ENCODE measurements at places on chromosomes 5 and 9. TPM values are rescaled to one million over a fixed set of nuclear protein-coding genes. Genes with fewer than 3 reads are reported as not detected.

GRCh38 chr9:82491604-82492003, 503.0 kb downstream of the SPATA31D1 start:
- DNase-seq, result no peak

Gene ITGA1
- 1.9 TPM for total RNA-seq

DNA sequence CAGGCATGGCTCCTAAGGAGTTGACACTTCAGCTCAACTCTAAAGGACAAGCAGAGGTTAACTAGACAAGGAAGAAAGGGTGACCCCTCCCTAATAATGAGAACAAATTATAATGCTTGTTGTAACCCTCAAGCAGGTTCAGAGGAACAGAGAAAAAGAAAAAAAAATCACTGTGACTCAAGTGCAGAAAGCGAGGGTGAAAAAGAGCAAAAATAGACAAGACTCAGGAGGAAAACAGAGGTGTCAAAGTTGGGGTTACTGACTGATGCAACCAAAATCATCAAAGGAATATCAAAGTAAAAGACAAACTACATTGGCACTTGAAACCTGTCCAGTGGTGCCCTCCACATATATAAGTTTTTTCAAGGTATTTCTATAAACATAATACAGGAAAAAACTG, 28.4 kb downstream of the FBXW11 start:
- DNase-seq, result no peak

DNA sequence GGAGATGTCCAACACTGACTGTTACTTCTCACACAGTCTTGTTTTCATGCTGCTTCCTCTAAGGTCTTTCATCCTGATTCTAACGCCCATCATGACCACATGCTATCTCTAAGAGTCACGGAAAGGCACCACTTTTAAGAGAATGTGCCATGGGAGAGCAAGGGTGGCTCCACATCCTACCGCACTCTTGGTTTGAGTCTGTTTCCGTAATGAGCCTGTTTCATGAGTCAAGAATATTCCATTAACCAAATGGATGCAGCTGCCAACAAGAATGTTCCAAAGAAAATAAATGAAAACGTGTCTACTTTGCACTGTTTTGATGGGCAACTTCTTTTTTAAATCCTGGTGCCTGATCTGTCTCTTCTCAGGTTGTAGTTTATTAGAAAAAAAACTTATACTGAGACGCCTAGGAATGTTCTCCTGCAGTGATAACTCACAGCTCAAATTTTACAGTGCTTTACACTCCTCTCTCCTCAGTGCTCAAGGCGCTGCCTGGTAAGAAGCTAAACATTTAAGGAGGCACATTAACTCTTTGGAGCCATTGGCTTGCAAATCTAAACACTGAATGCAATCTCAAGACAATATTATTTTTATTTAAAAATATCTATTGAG, 124.3 kb downstream of the FGF1 start:
- DNase-seq, result no peak

DNA sequence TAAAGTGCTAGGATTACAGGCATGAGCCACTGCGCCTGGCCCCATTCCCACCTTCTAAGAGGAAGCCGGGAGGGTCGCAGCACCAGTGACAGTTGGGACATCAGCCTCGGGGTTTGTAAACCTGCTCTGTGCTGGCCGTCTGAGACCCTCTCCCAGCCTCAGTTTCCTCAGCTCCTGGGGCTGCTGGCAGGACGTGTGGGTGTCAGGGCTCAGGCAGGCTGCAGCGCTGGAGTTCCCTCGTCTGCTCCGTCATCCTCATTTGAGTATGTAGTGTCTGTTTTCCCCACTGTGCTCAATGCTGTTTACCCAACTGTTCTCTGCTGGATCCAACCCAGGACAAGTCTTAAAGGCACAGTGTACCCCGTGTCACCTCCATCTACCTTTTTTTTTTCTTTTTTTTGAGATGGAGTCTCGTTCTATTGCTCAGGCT, 2.0 kb upstream of the NINJ1 start:
- no peak for DNase-seq

DNA sequence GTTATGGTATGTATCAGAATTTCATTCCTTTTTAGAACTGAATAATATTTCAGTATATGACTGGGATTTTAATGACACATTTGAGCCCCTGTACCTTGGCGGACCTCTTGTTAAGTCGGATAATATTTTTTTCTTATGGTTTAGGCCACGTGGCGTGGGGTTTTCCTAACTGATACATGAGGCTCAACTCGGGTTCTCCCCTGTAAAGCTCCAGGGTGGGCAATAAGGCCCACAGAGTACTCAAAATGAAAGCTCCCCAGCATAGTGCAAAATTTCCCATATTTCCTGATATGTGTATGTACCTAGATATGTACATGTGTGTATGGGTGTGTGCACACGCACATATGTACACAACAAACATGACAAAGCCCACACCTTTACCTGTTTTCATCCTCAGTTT, 24.5 kb downstream of the TICAM2 start:
- no peak for DNase-seq

DNA sequence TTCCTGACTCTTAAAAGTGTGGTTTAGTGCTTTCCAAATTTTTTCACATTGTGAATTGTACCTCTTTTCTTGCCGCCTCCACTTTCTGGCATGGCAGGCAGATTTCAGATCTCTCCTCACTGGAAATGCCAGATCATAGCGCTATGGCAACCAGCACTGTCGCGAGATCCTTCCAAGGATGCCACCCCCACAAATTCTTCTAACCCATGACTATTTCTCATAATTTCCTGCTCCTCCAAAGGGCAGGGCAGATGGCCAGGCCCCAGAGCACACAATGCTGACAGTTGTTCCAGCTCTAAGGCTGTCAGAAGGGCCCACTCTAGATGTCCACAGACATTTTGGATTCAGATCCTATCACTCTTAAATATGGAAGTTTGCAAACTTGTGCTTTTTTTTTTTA, 446.2 kb upstream of the RIOK2 start:
- DNase-seq, result peak; percentile 33

DNA sequence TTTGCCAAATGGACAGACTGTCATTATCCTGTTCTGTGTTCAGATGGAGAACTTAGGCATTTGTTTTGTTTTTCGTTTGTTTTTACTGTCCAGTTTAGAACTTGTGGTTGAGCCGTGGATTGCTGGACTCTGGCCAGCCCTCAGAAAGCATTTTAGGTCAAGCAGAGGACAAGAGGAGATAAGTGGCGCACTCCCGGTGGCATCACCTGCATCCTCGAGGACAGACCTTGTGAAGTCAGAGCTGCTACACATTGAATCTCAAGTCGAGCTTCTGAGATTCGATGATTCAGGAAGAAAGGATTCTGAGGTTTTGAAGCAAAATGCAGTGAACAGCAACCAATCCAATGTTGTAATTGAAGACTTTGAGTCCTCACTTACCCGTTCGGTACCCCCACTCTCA, 8.9 kb downstream of the MTRR start:
- no peak for DNase-seq

DNA sequence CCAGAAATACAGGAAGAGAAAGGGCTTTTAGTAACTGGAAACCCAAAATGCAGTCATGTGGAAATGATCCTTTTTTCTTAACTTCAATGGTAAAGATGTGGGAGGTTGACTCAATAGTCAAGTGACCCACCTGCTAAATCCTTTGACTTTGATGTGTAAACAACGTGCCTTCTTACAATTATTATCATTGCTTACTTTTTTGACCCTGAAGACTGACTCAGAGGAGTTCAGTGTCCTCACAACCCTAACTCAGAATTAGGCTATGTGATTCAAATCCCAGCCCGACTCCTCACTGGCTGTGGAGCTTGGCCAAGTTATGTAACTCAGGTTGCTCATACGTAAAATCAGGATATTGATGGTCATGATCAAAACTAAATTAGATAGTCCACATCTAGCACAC, 27.9 kb downstream of the ANXA1 start:
- DNase-seq, result no peak

- peak; percentile 12 for DNase-seq
Measured at GRCh38 chr5:73387601-73388305, 60.8 kb downstream of the FOXD1 start.

DNA sequence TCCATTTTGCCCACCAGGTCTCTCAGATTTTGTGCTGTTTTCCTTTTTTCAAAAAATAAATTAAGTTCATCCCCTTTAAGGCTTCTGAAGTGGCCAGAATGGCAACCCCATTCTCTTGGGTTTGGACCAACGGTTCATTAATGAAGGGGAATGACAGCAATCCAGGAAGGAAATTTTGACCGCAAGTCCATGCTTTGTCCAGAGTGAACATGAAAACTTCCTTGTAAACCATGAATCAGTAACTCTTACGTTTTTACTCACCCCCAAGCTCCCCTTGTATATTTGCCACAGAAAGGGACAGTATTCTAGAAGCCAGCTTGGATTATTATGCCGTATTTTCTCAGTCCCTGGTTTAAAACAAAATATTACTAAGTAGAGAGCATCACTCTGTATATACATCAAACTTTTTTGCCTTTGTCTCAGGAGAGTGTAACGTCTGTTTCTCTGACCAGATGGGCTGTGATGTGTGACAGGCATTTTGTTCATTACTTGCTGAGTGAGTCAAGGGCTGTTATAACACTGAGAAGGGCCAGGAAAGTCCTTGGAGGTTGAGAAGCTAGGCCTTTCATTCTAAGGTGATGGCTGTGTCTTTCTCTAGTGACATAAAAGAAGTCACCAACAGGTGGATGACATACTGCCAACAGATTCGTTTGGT, 148.2 kb downstream of the SMARCA2 start:
- no peak for DNase-seq

DNA sequence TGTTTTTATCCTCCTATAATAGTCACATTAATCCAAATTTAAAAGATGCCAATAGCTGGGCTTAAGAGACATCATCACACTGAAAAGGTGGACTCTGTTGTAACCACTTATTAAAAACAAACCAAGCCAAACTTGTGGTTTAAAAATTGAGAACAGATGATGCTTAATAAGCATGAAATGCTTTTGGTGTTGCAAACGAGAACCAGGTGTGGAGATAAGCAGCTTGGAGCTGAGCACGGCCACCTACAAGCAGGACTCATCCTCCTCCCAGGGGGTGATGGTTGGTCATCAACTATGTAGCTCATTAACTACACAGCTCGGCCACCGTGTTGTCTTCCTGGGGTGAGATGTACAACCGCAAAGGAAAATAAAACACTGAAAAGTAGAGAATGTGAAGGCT, 154.4 kb downstream of the NPR3 start:
- no peak for DNase-seq

DNA sequence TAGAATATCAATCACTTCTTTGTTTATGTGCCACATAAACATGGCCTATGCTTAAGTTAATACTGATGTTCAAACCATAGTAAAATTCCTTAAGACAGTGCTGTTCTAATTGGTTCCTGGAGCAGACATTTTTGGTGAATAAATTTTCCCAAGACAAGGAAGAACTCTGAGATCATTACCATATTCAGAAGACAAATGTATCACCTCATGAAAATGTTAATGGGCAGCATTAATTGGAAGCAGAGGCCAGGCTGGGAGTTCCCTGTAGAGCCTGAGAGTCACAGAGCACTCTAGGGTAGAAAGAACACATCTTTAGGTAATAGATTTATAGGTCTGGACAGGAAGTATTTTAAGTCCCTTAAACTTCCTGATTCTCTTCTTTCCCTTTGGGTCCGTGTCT, 240.2 kb downstream of the MAN2A1 start:
- DNase-seq, result no peak

- no peak for DNase-seq
Measured at GRCh38 chr9:119332522-119332921, 36.7 kb downstream of the BRINP1 start.

All from endothelial cell of umbilical vein (primary cell).